ENCODE measurements at places on chromosomes 2 and 18. TPM values are rescaled to one million over a fixed set of nuclear protein-coding genes. Genes with fewer than 3 reads are reported as not detected.

- H3K27me3 ChIP-seq = no peaks in the 10 kb centered on the region
- peak; percentile 51 for DNase-seq
- no peak overlapping the region for H3K4me3 ChIP-seq
- no peaks in the 10 kb centered on the region for H3K4me1 ChIP-seq
- H3K27ac ChIP-seq = no peak overlapping the region
- H3K36me3 ChIP-seq = no peaks in the 10 kb centered on the region
These were observed 34.3 kb downstream of the LCLAT1 start for GRCh38 chr2:30481323-30481800.

The CNGA3 gene
- total RNA-seq = not detected

GRCh38 chr2:236177967-236178889 is 10.0 kb upstream of the GBX2 start:
- no peak overlapping the region for H3K4me3 ChIP-seq
- H3K27me3 ChIP-seq = peaks cover 68% of the 10 kb centered on the region
- H3K36me3 ChIP-seq = no peaks in the 10 kb centered on the region
- H3K4me1 ChIP-seq = peaks cover 17% of the 10 kb centered on the region
- DNase-seq = peak; percentile 57
- H3K27ac ChIP-seq = no peak overlapping the region

DNA sequence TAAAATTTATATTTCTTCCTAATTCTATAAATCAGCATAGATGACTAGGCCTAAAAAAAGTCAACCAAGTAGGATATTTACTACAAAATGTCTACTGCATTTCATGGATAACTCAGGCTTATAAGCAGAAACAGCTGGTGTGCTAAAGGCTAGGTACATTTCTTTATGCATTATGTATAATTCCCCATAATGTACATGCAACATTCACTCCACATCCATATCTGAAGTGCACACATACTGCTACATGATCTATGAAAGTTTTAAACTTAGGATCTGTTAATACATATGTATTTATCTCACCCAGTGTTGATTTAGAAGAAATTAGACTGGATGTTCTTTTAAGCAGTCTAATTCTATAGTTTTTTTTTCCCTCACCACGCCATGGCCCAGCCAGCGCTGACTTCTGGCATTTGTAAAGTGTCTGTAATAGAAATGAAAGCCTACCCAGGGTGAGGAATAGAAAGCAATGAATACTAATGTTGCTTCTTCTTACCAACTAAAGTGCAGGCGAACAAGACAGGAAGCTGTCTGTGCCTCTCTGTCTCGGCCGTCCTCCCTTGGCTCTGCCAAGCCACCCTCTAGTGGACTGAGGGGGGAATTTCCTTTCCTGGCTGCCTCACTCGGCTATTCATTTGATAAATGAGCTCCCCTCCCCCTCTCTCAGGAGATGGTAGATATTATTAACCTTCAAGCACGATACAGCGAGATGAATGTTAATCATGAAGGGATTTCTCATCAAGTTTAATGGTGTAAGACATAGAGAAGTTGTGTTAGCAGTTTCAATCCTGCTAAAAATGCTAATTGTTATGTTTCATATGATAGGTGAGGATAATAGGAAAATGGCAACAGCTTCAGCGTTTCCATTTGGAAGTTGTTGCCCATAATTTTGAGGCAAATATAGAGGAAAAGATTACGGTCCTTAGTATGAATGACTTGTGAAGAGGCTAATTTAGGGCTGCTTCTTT is 384.5 kb downstream of the MTX2 start:
- H3K27ac ChIP-seq = no peak overlapping the region
- H3K36me3 ChIP-seq = no peaks in the 10 kb centered on the region
- H3K4me3 ChIP-seq = no peak overlapping the region

Data from adrenal gland (tissue), 19 donors.